Inflammatory macrophage treated with lipopolysaccharide for 1 hour (primary cell): ENCODE measurements at places on chromosomes 12 and 14.

- DNase-seq: no peak
Measured at GRCh38 chr14:81831128-81831820, 297.6 kb upstream of the SEL1L start.

- no peak for DNase-seq
Measured at GRCh38 chr12:24879644-24880043, 69.3 kb downstream of the BCAT1 start.

GRCh38 chr14:81162941-81163340, 57.8 kb downstream of the GTF2A1 start:
- peak; percentile 81 for DNase-seq

DNA sequence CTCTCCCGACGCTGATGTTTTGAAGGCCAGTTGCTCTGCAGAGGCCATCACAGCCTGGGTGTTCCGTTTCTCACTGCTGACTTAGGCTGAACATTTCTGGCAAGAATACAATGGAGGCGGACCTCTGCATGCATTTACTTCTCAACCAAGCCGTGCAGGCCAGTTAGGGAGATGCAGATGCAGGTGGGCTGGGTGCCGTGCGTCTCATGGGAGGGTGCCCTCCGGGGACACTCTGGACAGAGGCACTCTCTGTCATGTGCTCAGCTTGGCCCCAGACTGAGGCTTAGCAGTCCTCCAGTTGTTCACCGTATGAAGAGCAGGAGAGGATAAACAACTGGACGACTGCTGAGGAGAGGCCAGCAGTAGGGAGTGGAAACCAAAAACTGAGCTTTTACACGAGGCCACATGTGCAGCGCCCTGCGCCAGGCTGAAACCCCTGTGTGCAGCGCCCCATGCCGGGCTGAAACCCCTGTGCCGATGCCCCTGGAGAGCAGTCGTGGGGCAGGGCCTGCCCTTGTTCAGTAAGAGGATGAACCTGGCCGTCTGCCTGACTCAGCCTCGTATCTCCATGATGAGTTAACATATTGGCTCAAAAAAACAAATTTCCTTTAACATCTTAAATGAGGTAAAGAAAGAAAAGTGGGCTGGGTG, 32.3 kb downstream of the DDX51 start:
- no peak for DNase-seq

DNA sequence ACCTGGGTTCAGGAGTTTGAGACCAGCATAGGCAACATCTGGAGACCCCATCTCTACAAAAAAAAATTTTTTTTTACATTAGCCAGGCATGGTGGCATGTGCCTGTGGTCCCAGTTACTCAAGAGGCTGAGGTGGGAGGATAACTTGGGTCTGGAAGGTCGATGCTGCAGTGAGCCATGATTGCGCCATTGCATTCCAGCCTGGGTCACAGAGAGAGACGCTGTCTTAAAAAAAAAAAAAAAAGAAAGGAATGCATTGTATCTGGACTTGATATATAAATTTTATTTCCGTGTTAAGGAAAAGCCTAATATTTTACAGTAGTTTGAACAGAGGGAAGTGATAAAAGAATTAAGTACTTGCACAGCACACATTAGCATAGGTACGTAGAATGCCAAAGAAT, 97.2 kb downstream of the ZC3H14 start:
- no peak for DNase-seq

GRCh38 chr12:67792185-67792584, 143.6 kb downstream of the DYRK2 start:
- no peak for DNase-seq

GRCh38 chr12:4991373-4991772, 52.3 kb upstream of the KCNA5 start:
- no peak for DNase-seq

DNA sequence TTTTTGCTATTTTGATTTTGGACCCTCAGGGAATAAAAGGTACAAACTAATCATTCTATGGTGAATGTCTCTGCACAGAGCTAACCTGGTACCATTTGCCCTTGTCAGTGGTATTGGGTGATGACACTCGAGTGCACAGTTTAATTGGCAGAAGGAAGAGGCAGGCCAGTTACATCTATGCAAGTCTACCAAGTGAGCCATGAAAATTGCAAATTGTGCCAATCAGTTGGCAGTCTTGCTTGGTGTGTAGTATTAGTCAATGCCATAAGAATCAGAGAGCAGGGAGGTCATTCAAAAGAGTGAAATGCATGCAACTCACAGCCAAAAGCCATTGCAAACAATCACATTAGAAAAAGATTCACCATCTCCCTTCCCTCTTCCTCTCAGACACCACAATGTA, 479.6 kb downstream of the ADAMTS20 start:
- DNase-seq: no peak
